CD4-positive, alpha-beta T cell treated with Interleukin-21 for 1 hour (primary cell): ENCODE measurements at places on chromosomes 12 and 14.

DNA sequence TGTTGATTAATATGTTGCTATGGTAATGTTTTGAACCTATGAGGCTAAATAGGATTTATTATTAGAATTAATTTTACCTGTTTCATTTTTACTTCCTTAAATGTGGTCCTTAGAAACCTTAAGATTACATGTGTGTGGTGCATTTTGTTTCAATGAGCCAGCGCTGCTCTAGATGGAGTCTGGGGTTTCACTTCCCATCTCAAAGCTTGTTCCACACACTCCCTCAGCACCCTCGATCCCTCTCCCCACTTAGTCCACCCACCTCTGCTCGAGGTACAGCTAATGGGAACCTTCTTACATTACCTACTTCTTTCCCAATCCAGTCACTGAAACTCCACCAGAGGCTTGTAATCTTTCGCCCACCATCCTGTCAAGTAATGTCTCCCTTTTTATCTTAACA lies 205.2 kb downstream of the PAX9 start:
- no peak for DNase-seq

- DNase-seq, result no peak
These were observed 23.0 kb downstream of the DIO3 start for GRCh38 chr14:101584055-101584859.

GRCh38 chr14:103074729-103075367 lies 9.2 kb upstream of the LBHD2 start:
- peak; percentile 19 for DNase-seq

DNA sequence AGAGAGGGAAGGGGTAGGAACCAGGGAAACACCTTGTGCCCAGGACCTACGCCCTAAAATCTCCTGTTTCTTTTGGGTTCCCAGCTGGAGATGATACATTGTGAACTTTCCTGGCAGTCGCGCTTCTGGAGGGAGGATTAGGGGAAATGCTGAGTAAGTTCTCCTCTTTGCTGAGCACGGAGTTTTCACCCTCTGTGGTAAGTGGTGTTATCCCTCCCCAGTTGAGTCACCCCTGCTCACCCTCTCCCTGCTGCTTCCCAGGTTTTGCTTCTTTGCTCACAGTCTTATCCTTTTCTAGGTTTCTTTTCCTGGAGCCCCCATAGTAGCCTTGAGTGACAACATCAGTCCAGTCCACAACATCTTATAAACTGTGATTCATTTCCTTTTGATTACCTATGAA lies 789.1 kb downstream of the TMEM121 start:
- DNase-seq, result no peak

GRCh38 chr12:1093166-1093751 lies 102.2 kb downstream of the ERC1 start:
- DNase-seq, result peak; percentile 66

GRCh38 chr12:638953-639557 lies 24.2 kb downstream of the NINJ2 start:
- DNase-seq, result peak; percentile 16

DNA sequence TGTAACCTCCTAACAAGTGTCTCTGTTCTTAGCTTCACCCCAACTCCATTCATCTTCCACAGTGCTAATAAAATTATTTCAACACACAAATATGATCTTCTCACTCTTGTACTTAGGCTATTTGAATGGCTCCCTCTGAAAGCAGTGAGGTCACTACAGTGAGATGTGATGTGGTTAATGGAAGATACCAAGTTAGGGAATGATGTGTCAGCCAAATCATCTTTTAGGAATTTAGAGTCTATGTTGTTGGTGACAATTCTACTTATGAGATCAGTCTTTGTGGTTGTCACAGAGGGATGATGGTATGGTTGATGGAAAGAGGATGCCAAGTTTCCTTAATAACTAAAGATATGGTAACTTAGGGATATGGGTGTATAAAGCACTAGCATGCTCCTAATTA lies 57.6 kb downstream of the POLR3B start:
- no peak for DNase-seq

DNA sequence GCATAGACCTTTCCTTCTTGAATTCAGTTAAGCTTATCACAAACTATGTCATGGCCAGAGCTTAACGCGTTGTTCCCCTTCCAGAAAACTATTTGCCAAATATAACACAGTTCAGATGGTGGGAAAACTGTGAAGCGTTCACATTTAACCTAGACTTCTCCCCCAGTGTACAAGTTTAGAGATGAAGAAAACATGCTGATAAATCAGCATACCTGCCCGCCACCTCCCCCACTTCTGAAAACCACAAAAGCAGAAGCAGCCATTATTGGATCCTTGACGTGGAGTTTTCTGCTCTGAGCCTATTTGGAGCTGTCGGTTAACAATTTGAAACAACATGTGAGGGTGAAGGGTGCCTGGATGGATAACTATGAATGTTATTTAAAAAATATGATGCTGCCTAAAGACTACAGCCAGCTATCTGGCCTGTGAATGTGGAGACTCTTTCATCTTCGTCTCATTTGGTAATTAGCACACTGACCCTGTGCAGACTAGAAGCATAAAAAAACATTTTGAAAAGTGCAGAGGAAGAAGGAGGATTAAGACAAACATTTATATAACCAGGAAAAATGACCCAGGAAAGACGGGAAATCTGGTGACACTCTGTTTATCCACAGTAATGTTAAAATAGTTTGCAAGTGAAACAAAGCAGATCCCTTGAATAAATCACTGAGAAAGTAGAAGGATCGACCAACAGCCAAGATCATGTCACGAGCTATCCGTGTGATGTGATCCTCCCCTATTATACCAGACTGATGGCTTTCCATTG lies 408.2 kb downstream of the AEBP2 start:
- no peak for DNase-seq

- DNase-seq, result no peak
These were observed 14.3 kb downstream of the EXOC3L4 start for GRCh38 chr14:103108749-103109207.

GRCh38 chr12:104472748-104473147 lies 16.0 kb downstream of the CHST11 start:
- DNase-seq, result no peak

GRCh38 chr14:73472185-73473114 lies 14.1 kb upstream of the NUMB start:
- peak; percentile 74 for DNase-seq

DNA sequence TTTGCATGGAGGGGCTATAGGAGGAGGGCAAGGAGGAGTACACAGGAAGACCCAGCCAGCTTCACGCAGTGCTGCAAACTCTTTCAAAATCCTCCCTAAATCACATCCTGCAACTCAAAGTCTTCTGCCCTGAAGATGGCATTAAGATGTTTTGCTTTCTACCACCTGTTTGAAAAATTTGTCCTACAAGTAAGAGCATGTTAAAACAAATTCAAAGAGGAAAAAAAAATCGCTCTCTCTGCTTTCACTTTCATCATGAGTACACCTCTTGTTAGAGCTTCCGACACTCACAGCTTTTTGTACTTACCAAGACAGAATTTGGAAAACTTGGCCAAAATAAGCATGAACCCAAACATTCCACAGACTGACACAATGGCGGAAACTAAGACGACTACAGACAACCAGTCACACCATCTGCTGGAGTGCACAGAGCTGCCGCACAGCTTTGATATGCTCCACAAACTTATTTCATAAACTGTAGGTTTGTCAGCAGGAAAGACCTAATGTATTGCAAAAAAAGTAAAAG lies 21.3 kb downstream of the GCH1 start:
- peak; percentile 58 for DNase-seq

DNA sequence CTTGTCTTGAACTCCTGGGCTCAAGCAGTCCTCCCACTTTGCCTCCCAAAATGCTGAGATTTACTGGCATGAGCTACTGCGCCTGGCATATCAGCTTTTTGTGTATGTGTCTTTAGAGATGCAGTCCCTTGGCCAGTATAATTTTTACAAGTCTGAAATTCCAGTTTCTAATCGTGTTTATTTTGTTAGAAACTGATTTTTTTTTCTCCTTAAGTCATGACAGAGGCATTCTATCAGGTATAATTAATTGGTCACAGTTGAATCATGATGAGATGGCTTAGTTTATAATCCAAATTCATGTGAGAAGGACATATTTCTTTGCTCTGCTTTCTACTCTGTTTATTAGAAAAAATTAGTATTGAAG lies 98.9 kb downstream of the PCNX1 start:
- DNase-seq, result no peak

- no peak for DNase-seq
These were observed 61.1 kb downstream of the TBX5 start for GRCh38 chr12:114344831-114345230.

- no peak for DNase-seq
These were observed 13.8 kb upstream of the KANSL2 start for GRCh38 chr12:48695859-48696258.

DNA sequence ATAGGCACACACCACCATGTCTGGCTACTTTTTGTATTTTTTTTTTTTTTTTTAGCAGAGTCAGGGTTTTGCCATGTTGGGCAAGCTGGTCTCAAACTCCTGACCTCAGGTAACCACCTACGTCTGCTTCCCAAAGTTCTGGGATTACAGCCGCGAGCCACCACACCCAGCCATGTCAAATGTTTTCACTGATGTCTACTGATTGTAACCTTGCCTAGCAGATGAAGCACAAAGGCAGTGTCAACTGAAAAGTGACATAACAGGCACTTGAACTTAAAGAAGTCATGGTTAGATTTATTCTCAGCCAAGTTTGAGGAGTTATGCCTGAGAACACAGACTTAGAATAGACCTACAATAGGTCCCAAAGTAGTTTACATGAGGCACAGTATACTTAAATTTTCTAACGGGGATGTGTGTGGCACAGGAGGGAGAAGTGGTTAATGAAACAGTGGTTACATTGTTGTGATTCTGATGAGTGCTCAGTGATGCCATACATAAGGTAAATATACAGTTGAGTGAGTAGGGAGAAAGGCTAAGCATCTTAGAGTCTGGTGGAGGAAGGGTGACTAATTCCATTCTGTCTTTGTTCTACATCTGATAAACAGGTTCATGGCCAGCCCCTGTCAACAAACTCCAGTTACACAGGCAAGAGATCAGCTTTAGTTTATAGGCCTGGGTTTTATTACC lies 12.6 kb upstream of the RNASE4 start:
- no peak for DNase-seq

DNA sequence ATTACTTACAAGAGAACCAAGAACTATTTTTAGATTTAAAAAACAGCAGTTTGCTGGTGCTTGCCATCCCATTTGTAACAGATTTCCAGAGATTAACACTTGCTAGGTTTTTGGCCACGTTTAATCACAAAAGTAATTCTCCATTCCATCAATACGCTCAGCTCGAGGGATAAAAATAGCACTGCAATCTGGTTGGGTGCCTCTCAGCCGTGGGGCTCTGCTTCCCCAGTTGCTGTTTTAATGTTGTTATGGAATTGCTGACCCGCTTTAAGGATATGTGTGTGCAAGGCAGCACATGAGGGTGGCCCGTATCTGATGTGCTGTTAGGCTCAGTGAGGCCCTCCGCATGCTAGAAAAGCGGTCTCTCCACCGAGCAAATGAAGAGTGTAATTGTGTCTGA lies 222.2 kb upstream of the TMEM260 start:
- no peak for DNase-seq

GRCh38 chr14:75522224-75522982 lies at the start of gene BATF:
Gene BATF (plus strand): TSS chr14:75522469. CDS start chr14:75522683, 214 bp downstream.
- peak; percentile 92 for DNase-seq

DNA sequence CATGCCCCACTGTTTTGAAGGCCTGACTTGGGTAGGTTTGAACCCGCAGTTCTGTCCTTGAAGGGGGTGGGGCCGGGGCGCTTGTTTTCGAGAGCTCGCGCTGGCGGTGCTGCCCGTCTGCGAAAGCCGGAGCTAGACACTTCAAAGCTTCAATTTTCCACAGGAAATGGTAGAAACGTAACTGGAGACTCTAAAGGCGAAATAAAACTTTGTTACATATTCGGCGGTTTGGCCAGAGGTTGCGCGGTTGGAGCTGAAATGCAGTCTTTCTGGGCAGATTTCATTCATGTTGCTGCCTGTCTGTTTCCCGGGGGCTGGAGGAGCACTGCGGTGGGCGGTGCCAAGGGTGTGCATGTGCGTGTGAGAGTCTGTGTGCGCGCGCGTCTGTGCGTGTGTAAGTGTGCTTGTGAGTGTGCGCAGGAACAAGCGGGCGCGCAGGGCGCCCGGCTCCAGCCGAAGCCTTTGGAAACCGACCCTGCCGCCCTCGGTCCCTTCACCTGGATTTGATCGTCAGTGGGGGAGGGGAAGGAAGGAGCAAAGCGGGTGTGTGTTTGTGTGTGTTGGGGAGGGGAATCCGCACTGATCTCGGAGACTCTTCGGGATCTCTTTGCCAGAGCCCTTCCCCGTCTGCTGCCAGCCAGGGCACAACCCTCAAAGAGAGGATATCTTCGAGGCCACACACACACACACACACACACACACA lies 227.7 kb upstream of the CRY1 start:
- DNase-seq, result peak; percentile 71
